Central memory CD4-positive, alpha-beta T cell (primary cell): ENCODE measurements at places on chromosomes 1 and 21.

DNA sequence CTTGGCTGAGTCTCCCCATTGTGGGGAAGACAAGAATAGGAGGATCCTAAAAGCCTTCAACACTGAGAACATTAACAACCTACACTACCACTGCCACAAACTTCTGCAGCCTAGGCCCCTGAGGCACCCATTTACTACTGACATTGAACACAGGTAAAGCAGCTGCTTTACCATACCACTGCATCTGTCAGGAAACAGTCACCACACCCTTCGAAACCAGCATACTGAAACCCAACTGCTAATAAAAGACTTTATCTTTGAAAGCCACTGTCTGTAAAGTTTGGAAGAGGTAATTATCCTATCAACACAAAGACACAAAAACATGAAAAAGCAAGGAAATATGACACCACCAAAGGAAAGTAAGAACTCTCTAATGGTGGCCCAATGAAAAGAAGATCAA is 7.4 kb downstream of the IFNAR1 start:
- DNase-seq, result peak; percentile 4

- no peak for DNase-seq
Observed at GRCh38 chr1:26138974-26139558, 19.8 kb upstream of the FAM110D start.

GRCh38 chr1:242432491-242433095 is 91.9 kb downstream of the PLD5 start:
- DNase-seq, result no peak

DNA sequence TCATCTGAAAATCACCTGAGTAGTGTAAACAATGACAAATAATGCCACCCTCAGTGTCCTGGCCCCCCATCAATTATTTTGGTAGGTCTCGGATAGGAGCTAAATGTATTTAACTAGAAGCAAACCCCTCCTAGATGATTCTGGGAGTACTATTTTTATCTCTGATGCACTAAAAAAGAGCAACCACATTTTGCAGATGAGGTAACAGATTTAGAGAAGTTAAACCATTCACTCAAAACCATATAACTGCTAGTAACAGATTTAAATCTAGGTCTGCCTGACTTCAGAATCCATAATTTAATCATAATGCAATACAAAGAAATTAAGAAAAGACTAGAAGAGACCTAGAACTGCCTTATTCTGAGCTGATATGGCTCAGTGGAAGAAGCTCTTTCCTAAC is 17.3 kb upstream of the PTCH2 start:
- DNase-seq, result no peak

DNA sequence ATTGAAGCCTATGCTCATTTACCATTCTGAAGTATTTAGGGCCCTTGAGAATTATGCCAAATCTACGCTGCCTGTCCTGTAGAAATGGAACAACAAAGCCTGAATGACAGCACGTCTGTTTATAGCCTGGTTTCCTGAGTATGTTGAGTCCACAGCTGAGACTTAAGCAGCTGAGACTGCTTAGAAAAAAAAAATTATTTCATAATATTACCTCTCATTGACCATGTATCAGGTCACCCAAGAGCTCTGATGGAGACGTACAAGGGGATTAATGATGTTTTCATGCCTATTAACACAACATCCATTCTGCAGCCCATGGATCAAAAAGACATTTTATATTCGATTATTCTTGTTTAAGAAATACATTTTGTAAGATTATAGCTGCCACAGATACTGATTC is 387.2 kb upstream of the NCAM2 start:
- no peak for DNase-seq

GRCh38 chr1:75198761-75199160 is 64.6 kb downstream of the LHX8 start:
- no peak for DNase-seq

- DNase-seq, result no peak
Observed at GRCh38 chr21:45376459-45377324, 28.3 kb upstream of the COL18A1 start.

DNA sequence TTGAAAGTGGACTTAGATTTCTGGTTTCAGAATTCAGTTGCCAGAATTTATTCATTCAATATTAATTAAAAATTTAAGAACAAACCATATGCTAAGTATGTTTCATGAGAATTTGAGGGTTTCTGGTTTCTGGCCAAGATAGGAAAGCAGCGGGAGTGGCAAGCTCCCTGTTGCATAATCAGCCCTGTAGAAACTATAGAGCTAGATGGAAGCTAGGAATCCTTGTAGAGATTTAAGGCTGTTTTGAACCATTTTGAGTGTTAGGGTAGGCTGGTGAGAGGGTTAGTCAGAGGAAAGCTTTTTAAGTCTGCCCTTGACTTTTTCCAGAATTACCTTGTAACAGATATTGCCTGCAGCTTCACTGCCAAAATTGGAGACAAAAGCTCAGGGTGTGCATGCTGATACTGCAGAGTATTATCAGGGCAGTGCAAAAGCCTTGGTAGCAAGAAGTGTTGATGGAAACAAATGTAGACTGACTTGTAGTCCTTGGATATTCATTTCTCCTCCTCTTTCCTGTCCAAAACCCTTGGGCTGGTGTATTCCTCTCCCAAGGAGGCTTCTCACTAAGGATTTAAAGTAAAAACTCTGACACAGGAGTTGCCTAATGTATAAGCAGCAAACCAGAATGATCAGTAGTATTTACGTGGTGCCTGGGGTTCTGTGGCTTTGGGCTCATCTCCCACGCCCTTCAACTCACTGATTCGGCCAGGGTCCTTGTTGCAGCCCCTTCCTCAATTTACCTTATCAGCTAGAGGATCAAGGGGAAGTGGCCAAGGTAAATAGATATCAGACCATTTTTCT is 12.6 kb upstream of the GIPC2 start:
- DNase-seq, result no peak

DNA sequence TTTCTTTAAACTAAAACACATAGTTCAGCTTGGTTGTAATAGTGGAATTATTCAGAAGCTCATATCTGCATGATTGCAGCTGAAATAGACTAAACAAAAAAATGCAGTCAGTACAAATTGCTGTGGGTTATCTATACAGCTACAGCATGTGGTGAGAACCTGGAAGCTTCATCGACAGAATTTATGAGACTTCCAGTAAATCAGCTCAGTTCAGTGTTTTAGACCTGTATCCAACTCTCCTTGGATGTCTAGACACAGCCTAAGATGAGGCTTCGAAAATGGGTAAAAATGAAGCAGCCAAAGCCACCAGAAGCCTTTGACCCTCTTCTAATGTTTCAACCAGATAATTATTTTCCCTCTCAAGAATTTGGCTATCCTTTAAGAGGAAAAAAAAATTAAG is 127.1 kb upstream of the C1orf105 start:
- DNase-seq, result no peak

DNA sequence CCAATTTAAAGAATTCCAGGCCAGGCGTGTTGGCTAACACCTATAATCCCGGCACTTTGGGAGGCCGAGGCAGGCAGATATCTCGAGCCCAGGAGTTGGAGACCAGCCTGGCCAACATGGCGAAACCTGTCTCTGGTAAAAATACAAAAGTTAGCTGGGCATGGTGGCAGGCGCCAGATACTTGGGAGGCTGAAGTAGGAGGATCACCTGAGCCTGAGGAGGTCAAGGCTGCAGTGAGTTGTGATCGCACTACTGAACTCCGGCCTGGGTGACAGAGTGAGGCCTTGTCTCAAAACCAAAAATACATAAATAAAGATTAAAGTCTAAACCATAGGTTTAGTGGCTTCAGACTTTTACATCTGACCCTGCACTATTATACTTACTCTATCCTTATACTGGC is 32.4 kb downstream of the BTG3 start:
- no peak for DNase-seq
